Effector memory CD8-positive, alpha-beta T cell (primary cell): ENCODE measurements at places on chromosomes 12 and 14.

DNA sequence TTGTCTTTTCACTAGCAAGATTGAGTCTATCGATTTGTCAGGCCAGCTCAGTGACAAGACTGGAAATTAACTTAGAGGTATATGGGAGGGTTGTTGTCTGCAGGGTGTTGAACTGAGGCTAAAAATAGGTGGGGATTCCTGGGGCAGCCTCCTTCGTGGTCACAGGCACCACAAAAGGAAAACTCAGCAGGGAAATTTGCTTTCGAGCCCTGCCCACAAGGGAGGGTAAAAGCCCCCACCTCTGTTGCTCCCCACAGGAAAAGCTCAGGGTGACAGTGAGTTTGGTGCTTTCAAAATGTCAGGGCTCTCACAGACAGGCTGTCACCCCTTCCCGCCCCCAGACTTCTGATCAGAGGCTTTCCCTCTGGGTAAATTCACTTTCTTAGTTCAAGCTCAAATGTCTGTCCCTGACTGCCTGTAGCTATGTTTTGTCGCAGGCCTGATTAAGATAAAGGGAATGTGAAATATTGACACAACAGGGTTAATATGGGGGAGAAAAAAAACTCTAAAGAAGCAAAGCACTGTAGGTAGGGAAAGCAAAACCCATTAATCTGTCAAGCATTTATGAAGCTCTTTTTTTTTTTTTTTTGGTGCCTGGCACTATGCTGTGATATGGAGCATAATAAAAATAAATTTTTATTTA lies 11.7 kb upstream of the NFKBIA start:
- peak; percentile 60 for DNase-seq

DNA sequence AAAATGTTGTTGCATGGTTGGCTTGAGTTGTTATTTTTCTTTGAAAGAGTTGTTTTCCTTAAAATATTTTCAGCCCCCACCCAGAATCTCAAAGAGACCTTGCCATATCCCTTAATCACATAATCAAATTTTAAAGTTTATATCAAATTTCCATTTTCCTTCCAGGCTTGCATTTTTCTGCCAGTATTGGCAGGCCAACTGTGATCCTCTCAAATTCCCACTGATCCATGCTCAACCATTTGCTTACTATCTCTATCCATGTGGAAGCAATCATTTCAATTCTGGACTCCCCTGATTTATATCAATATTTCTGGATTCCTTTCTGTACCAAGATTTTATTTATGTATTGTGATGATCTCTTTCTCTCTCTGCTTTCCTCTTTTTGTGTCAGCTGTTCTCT lies 64.2 kb upstream of the PYGL start:
- DNase-seq: no peak

GRCh38 chr12:89756585-89757398 lies 48.2 kb upstream of the ATP2B1 start:
- peak; percentile 18 for DNase-seq

GRCh38 chr12:107284692-107285091 lies 191.3 kb upstream of the CRY1 start:
- DNase-seq: no peak

DNA sequence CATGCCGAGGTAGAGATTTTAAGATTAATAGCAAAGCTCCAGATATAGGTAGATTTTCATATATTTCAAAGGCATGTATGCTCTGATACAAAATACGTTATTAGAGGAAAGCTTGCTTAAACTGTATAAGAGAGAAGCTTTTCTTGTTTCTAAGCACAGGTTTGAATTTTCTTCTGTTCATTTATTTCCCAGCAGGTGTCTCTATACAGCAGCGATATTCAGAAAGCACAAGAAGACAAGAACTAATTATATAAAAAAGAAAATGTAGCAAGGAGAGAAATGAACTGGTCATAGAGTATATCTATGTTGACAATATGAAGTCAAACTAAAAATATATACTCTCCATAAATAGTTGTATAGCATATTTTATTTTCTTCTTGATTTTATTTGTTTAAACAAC lies 307.4 kb upstream of the NOVA1 start:
- DNase-seq: no peak

DNA sequence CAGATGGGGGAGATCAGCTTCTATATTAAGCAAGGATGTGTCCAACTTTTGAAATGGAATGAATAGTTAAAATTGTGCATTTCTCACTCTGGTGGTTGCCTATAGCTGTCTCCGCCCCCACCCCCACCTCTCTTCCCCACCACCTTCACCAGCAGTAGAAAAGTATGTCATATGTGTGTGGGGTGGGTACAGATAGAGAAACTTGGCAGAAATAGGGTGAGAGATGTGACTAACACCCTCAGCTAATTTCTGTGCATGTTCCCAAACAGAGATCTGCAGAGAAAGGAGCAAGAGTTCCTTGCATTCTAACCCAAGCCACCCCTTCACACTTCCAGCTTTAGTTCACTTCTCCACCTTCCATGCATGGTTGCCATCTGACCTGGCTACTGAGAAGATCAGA lies 980.1 kb downstream of the NRXN3 start:
- DNase-seq: no peak

GRCh38 chr14:30790827-30791226 lies 83.5 kb upstream of the COCH start:
- DNase-seq: no peak
